HT-29 (cell line): ENCODE measurements at places on chromosomes 7 and 10. TPM values are rescaled to one million over a fixed set of nuclear protein-coding genes. Genes with fewer than 3 reads are reported as not detected.

Gene BTAF1
- total RNA-seq, result 19.3 and 23.2 TPM in 2 replicates

Gene PAPSS2
- 22.0 and 23.2 TPM in 2 replicates for total RNA-seq

Gene EPO
- total RNA-seq, result not detected in 2 replicates

Gene SERPINE1
- 4.6 and 5.0 TPM in 2 replicates for total RNA-seq

Gene GIMAP7
- not detected in 2 replicates for total RNA-seq

Gene ERV3-1
- total RNA-seq, result 2.9 and 5.8 TPM in 2 replicates

Gene SFTPA1
- total RNA-seq, result not detected in 2 replicates

Gene SLC39A12
- not detected in 2 replicates for total RNA-seq

Gene UCN3
- 0.36 and 0.60 TPM in 2 replicates for total RNA-seq

Gene FRAT2
- 29.1 and 30.3 TPM in 2 replicates for total RNA-seq

Gene AKR1C4
- 0.29 TPM in 1 of 2 replicates, not detected in the other for total RNA-seq

Gene AGMO
- total RNA-seq, result 0.05 and 0.42 TPM in 2 replicates

Gene PAOX
- 4.7 and 5.6 TPM in 2 replicates for total RNA-seq

Gene LRRC4
- not detected in 2 replicates for total RNA-seq

Gene PYROXD2
- total RNA-seq, result 10.8 and 20.9 TPM in 2 replicates

Gene BMS1
- total RNA-seq, result 13.1 and 15.4 TPM in 2 replicates

Gene NXPH1
- total RNA-seq, result not detected in 2 replicates

Gene RADIL
- total RNA-seq, result not detected in 2 replicates

Gene EMX2
- total RNA-seq, result not detected in 2 replicates

Gene FAM237B
- not detected in 2 replicates for total RNA-seq

Gene CLRN3
- total RNA-seq, result 17.7 and 21.5 TPM in 2 replicates

Gene SPDYE16
- 0.15 and 0.63 TPM in 2 replicates for total RNA-seq

Gene KLLN
- 0.28 and 0.42 TPM in 2 replicates for total RNA-seq

Gene RPEL1
- 0.05 and 0.10 TPM in 2 replicates for total RNA-seq

Gene NYAP1
- 0.03 and 0.21 TPM in 2 replicates for total RNA-seq

Gene ATP5MK
- 71.5 and 82.4 TPM in 2 replicates for total RNA-seq

Gene VWDE
- total RNA-seq, result not detected in 2 replicates

Gene CH25H
- total RNA-seq, result not detected in 2 replicates

Gene OR6V1
- total RNA-seq, result not detected in 2 replicates

Gene DYNC1I1
- 0.13 and 0.31 TPM in 2 replicates for total RNA-seq

Gene PLEKHS1
- total RNA-seq, result 0.55 TPM in 1 of 2 replicates, not detected in the other

Gene PLXDC2
- 0.76 and 1.2 TPM in 2 replicates for total RNA-seq

Gene OR2F1
- not detected in 2 replicates for total RNA-seq

Gene UBN2
- 3.4 and 4.6 TPM in 2 replicates for total RNA-seq

Gene TMEM229A
- not detected in 2 replicates for total RNA-seq

Gene PDLIM1
- total RNA-seq, result 20.0 and 25.3 TPM in 2 replicates

Gene C10orf53
- total RNA-seq, result not detected in 2 replicates

Gene SLC25A13
- 28.2 and 34.1 TPM in 2 replicates for total RNA-seq

Gene MMRN2
- total RNA-seq, result 23.4 and 26.6 TPM in 2 replicates

Gene DENND2A
- total RNA-seq, result not detected in 2 replicates

Gene GIMAP6
- total RNA-seq, result not detected in 2 replicates

Gene SCIN
- total RNA-seq, result 0.76 and 1.5 TPM in 2 replicates
